NCI-H1105 treated with DMSO at 0.1 percent for 48 hours (cell line): ENCODE measurements at places on chromosomes 4 and X.

DNA sequence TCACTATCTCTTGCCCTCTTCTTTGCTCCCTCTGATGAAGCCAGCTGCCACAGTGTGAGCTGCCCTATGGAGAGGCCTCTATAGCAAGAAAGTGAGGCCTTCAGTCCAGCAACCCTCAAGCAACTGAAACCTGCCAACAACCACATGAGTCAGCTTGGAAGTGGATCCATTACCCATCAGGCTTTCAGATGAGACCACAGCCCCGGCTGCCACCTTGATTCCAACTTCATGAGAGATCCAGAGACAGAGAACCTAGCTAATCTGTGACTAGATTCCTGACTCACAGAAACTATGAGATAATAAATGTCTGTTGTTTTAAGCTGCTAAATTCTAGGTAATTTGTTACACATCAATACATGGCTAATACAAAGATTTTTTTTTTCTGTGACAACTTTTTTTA is 20.4 kb upstream of the WAS start:
- DNase-seq = no peak

- no peak for DNase-seq
Measured at GRCh38 chr4:56627985-56628384, 53.1 kb downstream of the HOPX start.

DNA sequence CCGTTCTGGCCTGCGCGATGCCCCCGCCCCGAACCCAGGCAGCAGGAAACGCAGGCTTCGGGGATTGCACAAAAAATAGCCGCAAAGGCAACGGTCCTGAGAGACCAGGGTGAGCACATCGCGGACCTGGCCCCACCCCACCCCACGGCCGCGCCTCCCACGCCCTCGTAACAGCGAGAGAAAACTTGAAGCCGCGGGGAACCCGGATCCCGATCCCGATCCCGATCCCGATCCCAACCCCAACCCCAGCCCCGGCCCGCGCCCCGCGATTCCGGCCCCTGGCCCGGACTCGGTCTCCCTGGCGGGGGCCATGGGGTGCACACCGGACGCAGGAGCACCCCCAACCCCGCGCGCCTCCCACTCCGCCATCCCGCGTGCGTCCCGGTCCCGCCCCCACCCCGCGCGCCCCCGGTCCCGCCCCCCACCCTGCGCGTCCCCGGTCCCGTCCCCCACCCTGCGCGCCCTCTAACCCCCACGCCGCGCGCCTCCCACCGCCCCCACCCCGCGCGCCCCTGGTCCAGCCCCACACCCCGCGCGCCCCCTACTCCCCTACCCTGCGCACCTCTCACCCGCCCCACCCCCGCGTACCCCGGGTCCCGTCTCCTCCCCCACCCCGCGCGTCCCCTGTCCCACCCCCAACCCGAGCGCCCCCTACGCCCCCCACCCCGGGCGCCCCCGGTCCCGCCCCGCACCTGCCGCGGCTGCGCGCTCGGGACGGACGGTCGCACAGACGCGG is 29.0 kb downstream of the NOP14 start:
- no peak for DNase-seq

GRCh38 chr4:15244354-15244753 is 183.5 kb upstream of the C1QTNF7 start:
- DNase-seq = no peak

DNA sequence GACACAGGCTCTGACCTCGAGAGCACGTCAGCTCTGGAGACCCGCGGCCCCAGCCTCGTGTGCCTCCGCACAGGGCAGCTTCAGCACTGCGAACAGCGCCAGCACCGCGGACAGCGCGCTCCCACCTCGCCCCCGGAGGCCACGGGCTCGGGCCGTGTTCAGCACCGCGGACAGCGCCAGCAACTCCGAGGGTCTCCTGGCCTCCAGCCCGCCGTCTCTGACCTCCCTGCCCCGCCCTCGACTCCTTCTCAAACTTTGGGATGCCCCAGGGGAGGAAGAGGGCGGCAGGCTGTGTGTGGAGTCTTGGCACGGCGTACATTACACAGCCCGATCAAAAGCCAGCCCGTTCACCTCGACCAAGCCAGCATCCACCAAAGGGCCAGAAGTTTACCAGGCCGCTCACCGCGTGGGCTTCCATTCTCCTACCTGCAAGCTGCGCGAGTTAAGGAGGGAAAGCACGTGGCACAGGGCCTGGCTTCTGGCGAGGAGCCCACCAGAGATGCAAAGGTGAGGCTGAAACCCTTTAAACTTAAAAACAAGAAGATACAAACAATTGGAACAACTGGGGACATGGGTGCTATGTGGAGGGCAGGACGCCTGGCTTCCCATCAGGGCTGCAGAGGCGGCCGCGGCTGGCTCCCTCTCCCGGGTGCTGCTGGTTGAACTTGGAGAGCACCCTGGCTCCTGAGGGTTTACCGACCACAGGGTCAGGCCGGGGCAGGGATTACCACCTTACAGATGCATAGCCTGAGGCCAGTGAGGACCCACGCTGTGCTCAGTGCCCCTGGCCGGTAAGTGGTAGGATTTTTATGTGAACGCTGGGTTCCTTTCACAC is 4.5 kb upstream of the NKX1-1 start:
- DNase-seq = no peak

DNA sequence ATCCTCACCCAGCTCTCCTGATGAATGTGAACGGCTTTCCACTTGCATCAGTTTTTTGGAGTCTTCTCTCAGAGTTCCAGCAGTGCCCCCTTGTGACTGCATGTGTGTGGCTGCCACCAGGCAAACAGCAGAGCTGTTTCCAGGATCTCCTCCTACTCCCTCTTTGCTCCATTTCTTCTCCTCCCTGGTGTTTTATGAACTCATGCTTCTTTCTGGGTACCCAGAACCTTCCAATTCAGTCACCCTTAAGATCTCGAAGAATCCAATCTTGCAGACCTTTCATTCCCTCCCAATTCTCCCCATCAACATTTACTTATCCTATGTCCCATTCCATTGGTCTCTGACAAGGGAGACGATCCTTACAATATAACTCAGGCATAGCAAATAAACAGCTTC is 6.8 kb upstream of the TCEANC start:
- peak; percentile 63 for DNase-seq

- DNase-seq = no peak
Measured at GRCh38 chr4:100889898-100890297, 372.1 kb upstream of the EMCN start.

GRCh38 chr4:70660106-70660505 is 6.2 kb downstream of the JCHAIN start:
- no peak for DNase-seq

DNA sequence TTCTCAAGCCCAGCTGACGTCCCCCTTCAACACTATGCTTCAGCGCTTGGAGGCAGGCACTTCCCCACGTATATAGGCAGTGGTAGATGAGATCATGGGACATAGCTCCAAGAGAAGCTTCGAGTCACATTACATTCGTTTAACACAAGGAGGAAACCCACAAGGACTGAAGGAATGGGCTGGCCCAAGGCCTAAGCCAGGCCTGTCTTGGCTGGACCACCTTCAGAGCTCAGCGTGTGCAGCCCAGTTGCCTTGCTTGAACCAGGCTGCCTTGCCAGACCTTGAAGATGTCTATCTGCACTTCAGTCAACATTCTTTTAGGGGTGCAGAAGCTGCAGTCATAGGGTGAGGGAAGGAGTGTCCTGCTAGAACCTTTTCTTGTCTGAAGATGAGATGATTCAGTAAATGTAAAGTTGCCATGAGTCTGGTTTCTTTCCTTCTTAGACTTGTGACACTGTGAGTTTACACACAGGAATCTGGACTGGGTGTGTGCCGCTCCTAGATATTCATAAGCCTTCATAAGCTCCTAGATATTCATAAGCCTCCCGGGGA is 144.1 kb upstream of the RBPJ start:
- DNase-seq = no peak
